Fibroblast of lung (primary cell): ENCODE measurements at places on chromosomes 7 and 10. TPM values are rescaled to one million over a fixed set of nuclear protein-coding genes. Genes with fewer than 3 reads are reported as not detected.

DNA sequence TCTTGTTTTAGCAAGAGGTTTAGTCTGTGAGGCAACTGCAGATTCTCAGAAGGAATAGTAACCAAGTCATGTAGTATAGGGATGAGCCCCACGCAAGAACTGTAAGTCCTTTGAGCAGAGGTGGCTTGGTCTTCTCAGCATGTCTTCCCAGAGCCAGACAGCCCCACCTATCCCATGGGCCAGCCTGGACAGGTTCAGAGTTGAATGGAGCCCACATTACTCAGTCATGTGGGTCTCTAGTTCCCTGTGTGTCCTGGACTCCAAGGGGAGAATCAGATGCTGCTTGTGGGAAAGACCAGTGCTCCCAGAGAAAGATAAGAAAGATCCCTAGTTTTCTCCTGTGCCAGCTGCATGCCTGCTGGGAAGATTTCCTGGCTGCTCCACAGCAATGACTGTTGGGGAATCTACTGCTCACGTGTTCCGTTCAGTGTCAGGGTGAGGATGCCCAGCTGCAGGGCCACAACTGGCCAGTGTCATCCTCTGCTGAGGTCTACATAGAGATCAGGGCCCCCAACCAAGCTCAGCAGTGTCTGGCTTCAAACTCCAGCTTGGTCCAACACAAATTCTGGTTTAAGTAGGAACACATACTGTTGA, 66.9 kb upstream of the UNC5B start:
- DNase-seq = no peak

DNA sequence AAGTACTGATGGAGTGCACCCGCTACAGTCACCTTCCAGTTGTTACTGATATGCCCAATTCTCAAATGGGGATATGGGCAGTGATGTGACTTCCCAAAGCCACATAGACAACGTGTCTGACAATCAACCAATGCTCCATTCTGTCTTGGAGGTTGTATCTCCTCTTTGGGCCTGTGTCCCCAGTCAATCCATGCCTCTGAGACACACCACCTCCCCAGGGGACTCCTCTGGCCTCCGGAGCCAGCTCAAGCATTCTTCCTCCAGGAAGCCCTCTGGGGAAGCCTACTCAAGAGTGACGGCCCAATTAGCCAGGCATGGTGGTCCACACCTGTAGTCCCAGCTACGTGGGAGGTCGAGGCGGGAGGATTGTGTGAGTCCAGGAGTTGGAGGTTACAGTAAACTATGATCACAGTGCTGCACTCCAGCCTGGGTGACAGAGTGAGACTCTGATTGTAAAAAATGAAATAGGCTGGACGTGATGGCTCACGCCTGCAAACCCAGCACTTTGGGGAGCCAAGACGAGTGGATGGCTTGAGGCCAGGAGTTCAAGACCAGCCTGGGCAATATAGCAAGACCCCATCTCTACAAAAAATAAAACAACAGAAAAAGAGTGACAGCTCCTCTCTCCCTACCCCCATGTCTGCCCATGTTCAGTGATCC, 99.5 kb upstream of the TNRC18 start:
- DNase-seq = peak; percentile 44

The ALOX5 gene
- not detected in 2 replicates for total RNA-seq

The ACTR1A gene
- total RNA-seq = 94.8 and 128 TPM in 2 replicates

GRCh38 chr7:71237945-71238344, 106.0 kb downstream of the GALNT17 start:
- no peak for DNase-seq

The TSPAN15 gene
- total RNA-seq = 1.8 and 2.6 TPM in 2 replicates

- DNase-seq = no peak
Measured at GRCh38 chr7:8612584-8612983, 179.2 kb downstream of the NXPH1 start.

The DNAJC12 gene
- total RNA-seq = 1.8 and 3.9 TPM in 2 replicates

The FZD1 gene
- 10.8 and 12.6 TPM in 2 replicates for total RNA-seq

The GPR15LG gene
- total RNA-seq = not detected in 2 replicates

The TMEM213 gene
- not detected in 2 replicates for total RNA-seq

DNA sequence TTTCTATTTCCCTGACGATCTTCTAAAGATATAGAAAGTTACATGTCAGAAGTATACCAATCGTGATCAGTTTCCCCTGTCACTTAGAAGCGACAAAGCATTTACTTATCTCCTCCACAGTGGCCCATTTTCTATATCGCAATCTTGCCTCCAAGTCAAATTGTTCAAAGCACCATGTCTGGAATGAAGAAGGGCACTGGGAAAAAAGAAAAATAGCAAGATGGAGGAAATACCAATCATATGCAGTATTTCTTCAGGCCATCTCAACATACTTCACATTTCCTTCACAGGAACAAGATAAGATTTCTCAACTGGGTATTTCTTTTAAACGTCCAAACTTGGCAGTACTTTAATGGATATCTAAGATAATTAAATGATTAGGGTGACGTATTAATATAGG, 63.3 kb upstream of the IL6 start:
- peak; percentile 40 for DNase-seq

The CALCR gene
- total RNA-seq = not detected in 2 replicates

- no peak for DNase-seq
Measured at GRCh38 chr7:143494622-143495021, 16.9 kb downstream of the TAS2R41 start.

The ACHE gene
- under 0.01 and 0.26 TPM in 2 replicates for total RNA-seq

DNA sequence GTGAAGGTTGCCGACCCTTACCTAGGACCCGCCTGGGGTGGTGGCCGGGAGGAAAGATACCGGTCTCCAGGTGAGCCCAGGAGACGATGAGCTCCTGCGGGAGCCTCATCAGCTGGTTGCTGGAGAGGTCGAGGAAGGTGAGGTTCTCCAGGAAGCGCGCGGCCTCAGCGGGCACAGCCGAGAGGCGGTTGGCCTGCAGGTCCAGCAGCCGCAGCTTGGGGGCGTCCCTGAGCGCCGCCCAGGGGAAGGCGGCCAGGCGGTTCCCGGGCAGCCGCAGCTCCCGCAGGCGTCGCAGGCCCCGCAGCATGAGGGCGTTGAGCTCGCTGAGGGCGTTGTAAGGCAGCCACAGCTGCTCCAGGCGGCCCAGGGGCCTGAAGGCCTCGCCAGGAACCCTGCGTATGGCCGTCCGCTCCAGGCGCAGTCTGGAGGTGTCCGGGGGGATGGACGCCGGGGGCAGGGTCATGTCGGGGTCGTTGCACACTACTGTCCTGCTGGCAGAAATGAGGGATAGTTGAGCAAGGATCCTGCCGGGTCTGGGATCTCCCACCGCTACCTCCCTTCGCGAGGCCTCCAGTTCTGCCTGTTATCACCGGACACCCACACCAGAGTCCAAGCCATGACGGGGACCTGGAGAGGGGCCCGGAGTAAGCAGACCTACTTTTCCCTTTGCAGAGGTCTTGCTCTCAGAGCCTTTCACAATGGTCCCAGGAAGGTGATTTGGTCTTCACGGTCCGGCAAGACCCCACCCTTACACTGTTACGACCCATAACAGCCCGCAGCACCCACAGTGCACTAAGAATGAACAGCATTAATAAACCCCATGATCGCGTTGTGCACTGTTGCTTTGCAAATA, 3.9 kb downstream of the LRIT1 start:
- DNase-seq = no peak

GRCh38 chr10:121436630-121437341, 161.5 kb downstream of the FGFR2 start:
- no peak for DNase-seq

GRCh38 chr10:19659920-19660655, 156.1 kb upstream of the PLXDC2 start:
- DNase-seq = no peak

The SPDYE2 gene
- total RNA-seq = not detected in 2 replicates
